ENCODE measurements at places on chromosomes 11 and 22.

DNA sequence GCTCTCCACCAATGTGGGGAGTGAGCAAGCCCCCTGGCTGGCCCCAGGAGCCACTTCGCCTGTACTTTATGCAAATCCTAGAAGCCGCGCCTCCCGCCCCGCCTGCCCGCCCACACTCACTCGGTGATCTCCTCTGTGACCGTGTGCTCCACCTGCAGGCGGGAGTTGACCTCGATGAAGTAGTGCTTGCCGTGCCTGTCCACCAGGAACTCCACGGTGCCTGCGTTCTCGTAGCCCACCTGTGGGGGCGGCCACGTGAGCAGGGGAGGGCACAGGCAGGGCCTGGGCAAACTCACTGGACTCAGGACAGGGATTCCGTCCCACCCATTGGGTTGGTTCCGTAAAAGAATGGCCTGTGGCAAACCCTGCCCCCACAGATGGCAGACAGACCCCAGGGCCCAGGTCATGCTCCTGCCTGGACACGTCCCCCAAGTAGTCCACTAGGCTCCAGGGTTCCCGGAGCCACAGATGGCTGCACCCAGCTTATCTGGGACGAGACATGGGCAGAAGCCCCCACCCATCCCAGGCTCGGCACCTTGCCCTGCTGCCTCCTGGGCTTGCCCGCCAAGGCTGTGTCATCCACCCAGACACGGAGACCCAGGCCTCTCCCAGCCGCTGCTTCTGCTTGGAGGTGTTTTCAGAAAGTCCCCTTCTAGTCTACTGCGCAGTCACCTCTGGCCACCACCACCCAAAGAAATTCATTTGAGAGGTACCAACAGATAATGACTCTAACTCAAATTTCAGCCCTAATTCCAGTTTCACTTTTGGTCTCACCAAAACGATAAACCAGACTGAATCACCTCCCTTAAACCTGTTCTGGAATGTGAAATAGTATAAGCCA lies 12.1 kb downstream of the LRFN4 start:
- peak; percentile 89 for DNase-seq

- DNase-seq = peak; percentile 58
Measured at GRCh38 chr22:24938741-24939341, 7.7 kb downstream of the LHFPL7 start.

DNA sequence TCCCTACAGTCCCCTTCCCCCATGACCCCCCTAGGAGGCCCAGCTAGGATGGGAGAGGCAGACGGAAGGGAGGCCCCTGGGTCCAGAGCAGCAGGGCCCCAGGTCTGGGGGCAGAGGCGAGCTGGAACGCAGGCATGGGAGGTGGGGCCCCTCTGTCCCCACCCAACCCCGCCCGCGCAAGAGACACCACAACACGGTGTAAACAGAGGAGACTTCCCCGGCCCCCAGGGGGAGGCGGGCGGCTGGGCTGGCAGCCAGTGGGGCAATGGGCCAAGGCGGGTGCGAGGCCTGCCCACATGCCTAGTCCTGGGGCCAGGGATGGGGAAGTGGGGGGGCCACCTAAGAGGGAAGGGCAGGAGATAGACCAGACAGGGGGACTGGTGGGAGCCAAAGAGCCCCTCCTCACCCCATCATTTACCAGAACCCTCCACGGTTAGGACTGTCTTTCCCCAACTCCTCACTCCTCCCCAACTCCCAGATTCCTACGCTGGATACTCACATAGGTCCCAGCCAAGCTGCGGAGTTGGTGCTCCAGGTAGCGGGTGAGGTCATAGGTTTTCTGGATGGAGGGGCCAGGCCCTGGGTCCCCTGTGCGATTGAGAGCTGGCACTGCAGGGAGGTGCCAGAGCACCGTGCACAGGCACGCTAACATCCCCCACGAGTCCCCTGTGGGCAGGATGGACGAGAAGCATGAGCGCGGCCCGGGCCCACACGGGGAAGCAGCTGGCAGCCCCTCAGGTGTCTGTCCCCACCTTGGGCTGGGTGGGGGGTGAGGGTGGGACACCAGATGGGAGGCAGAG lies 6.2 kb downstream of the CLCF1 start:
- no peak for DNase-seq

GRCh38 chr22:35792506-35792905 lies 74.8 kb downstream of the APOL5 start:
- DNase-seq = no peak

GRCh38 chr22:43849731-43850130 lies 12.6 kb downstream of the SULT4A1 start:
- no peak for DNase-seq

GRCh38 chr11:44829838-44830237 lies 103.1 kb downstream of the TSPAN18 start:
- no peak for DNase-seq

DNA sequence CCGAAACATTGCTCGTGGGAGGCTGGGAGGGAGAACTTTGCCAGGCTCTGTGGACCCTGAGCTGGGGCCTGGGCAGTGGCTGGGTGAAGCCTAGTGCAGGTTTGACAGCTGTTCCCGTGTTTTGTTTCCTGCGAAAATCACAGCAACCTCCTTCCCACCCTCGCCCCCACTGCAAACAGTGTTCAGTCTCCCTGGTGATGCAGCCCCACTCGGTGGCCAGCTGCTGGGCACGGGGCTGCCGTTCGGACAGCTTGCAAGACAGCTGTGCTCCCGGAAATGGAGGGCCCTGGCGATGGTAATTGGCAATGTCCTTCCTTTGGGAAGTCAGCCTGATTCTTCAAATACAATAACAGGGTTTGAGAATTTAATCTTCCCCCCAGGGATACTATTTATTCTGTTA lies 10.4 kb upstream of the GAL start:
- DNase-seq = no peak

DNA sequence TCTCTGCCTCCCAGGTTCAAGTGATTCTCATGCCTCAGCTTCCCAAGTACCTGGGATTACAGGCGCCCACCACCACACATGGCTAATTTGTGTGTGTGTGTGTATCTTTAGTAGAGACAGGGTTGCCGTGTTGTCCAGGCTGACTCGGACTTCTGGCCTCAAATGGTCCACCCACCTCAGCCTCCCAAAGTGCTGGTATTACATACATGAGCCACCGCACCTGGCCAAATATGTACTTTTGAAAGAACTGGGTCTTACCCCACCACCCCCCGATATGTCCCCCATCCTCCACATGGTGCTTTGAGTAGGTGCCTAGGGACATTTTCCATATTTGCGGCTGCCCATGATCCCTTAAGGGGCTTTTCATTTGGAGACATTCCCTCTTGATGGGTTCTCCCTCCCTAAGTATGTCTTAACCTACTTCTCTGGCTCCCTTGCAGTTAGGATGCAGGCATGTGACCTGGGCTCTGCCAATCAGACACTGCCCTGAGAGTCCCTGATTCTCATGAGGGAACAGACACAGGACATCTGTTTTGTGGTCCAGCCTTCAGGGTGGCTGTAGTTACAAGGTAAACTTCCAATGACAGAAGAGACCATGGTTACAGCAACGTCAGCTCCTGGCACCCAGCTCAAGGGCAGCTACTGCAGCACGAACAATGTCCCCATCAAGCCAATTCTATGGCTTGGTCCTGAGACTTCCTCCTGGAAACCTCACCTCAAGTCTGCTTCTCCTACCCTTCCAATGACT lies 48.4 kb downstream of the CHST1 start:
- no peak for DNase-seq

GRCh38 chr11:65486570-65487466 lies 12.0 kb upstream of the MALAT1 start:
- no peak for DNase-seq

GRCh38 chr11:131906963-131907362 lies 536.5 kb downstream of the NTM start:
- DNase-seq = no peak

- no peak for DNase-seq
Measured at GRCh38 chr22:17587629-17588028, 24.3 kb downstream of the SLC25A18 start.

- DNase-seq = no peak
Measured at GRCh38 chr11:115497303-115497702, 6.9 kb downstream of the CADM1 start.

GRCh38 chr11:96189351-96189750 lies 153.6 kb downstream of the MAML2 start:
- no peak for DNase-seq

DNA sequence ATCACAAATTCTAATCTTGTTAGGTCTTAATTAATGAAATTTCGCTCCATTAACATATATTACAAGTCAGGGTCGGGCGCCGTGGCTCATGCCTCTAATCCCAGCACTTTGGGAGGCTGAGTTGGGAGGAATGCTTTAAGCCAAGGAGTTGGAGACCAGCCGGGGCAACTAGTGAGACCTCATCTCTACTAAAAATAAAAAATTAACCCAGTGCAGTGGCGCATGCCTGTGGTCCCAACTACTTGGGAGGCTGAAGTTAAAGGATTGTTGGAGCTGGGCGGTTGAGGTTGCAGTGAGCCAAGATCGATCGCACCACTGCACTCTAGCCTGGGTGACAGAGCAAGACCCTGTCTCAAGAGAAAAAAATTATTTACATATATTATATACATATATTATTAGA lies 1.9 kb downstream of the TMA7B start:
- no peak for DNase-seq

GRCh38 chr11:104738918-104739317 lies 159.3 kb downstream of the CASP12 start:
- no peak for DNase-seq

DNA sequence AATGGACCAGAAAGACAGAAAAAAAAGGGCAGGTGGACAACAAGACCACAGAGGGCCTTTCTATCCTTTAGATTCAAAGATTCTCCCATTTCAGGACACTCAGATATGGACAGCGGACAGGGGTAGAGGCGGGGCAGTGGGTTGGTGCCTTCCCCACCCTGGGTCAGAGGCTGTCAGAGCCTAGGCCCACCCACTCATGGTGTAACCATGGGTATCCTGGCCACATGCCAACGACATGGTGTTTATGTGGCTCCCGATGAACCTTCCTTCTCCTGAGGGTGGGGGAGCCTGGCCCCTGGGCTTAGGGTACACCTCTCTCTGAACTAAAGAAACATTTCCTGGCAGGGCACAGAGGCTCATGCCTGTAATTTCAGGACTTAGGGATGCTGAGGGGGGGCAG lies 14.3 kb upstream of the P2RY2 start:
- no peak for DNase-seq

- DNase-seq = no peak
Measured at GRCh38 chr11:67022961-67023956, at the start of gene SYT12. SYT12 (plus strand) TSS chr11:67023134; CDS start chr11:67030145, 7,011 bp downstream.

GRCh38 chr22:43925433-43926348 lies 2.1 kb downstream of the PNPLA3 start:
- no peak for DNase-seq

- DNase-seq = no peak
Measured at GRCh38 chr11:43399983-43400630, 41.4 kb downstream of the TTC17 start.

DNA sequence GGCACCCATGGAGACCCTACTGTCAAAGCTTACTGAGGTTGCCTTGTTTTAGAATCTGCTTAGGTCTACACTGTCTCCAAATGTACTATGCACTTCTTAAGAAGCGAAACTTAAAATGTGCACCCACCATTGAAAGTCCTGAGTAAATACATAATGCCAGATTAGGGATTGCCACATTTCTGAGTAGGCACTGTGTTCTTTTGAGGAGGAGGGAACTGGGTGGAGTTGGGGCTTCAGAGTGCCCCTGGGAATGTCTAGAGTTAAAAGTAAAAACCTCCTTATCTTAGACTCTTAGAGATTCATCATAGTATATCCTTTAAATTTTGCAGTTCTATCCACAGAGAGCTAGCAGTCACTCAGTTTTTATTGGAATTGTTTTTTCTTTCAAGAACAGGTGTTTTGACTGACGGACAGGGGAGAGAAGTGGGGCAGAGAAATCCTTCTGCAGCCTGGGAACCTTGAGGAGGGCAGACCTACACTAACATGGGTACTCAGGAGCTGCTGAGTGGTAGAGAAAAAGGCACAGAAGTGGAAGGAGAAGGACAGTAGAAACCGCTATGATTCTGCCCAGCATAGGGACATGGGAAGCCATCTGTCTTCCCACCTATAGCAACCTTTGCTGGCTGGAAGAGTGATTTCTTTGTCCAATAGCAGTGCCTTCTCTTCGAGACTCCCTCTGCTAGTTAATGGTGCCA lies 33.4 kb upstream of the MICAL2 start:
- no peak for DNase-seq

- no peak for DNase-seq
Measured at GRCh38 chr11:123230346-123230745, 35.3 kb upstream of the CLMP start.

DNA sequence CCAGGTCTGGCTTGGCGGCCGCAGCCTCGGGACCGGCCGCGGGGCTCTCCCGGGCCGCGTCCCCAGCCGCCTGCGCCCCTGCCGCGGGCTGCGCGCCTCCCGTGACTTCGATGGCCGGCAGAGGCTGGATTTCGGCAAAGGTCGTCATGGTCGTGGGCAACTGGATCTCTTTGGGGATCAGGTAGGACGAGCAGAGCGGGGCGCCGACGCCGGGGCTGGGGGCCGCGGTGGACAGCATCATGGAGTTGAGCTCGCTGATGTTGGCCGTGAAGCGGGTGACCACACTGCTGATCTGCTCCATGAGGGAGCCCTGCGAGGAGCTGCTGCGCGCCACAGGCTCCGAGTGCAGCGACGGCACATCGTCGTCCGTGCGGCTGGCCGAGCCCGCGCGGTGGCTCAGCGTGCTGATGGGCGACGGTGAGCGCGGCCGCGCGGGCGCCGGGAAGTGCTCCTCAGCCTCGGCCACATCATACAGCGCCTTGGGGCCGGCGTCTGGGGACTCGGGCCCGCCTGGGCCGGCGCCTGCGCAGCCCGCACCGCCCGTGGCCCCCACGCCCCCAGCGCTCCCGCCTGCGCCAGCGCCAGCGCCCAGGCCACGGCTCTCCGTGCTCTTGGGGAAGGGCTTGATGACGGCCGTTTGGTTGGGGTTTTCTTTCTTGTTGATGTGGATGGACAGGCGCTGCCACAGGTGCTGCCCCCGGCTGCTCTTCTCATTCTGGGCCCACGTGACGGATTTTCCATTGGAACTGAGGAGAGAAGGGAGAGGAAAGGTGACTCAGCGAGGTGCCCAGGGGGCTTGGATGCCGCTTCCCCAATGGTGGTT lies 171.4 kb upstream of the CTSC start:
- no peak for DNase-seq

DNA sequence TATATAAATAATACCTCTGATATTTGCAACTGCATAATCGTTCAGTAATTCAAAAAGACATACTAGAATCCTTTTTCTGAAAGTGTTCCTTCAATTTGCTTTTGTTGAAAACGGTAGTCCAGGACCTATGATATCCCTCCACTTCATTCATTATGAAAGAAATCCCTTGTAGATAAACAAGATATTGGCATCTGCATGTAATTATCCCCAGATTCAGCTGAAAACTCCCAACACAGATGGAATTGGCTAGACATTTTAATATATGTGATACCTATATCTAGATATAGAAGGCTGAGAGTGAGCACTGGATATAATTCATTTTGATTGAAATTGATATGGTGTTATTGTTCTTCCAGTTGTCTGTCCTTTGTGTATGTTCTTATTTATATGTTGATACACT lies 109.4 kb downstream of the MSANTD4 start:
- no peak for DNase-seq

- DNase-seq = no peak
Measured at GRCh38 chr22:28981818-28982499, 79.7 kb downstream of the C22orf31 start.

GRCh38 chr11:127362754-127363308 lies 362.3 kb upstream of the KIRREL3 start:
- DNase-seq = no peak

- no peak for DNase-seq
Measured at GRCh38 chr11:47391077-47391583, 12.8 kb upstream of the SPI1 start.

All from H1 (cell line).